Cortex of kidney (tissue), 1 donor: ENCODE measurements at places on chromosomes 2 and 18.

DNA sequence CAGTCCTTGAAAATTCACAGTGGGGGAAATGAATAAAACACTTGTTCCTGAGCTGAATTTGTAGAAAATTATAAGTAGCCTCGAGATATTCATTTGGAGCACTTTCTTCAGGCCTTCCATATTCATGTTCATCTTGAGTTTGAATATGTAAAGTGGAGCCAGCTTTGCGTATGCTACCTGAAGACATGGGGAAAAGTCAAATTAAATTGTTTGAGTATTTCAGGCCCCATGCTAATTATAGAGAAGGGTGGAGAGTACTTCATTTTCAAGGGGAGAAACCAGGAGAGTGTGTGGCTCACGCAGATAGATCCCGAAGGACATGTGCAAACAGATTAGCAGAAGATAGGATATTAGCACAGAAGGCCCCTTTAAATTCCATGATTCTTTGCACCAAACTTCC lies 7.7 kb downstream of the RPRM start:
- no peak for DNase-seq

DNA sequence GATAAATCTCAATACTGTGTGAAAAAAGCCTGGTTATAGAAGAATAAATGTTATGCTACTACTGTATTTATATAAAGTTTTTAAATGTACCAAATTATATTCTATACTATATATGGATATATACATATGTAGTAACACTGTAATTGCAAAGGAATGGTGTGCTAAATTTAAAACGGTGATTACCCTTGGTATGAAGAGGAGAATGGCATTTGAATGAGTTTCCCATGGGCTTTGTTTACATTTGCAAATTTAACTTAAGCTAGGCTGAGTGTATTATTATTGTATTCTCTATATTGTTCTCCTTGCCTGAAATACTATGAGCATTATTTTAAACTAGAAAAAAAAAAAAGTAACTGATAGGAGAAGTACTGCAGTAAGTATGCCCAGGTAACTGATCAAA lies 4.7 kb upstream of the SP3 start:
- no peak for DNase-seq

- no peak for DNase-seq
Measured at GRCh38 chr2:224440988-224441387, 39.1 kb upstream of the FAM124B start.

DNA sequence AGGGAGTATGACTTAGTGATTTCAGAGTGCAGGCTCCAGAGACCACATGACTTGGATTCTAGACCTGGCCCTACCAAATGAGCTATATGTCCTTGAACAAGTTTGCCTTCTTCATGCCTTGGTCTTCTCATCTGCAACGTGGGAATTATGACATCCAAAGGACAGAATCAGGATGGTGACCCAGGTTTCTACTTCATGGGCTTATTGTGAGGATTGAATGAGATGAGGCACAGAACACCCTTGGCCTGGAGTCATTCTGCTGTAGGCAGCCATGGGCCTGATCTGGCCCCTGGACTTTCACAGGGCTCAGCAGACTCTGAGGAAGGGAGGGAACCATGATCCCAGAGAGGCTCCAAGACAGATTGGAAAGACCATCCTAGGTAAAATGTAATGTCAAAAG lies 85.6 kb upstream of the HAAO start:
- no peak for DNase-seq

DNA sequence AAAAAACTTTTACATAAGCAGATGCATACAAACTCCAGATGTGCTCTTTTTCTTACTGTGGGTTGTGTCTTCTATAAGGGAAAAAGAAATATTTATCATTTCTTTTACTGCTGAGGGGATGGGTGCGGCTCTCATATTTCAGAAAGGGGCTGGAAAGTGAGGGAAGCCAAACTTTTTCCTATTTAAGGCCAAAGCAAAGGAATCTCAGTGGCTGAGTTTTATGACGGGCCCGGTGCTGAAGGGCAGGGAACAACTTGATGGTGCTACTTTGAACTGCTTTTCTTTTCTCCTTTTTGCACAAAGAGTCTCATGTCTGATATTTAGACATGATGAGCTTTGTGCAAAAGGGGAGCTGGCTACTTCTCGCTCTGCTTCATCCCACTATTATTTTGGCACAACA lies at the start of gene COL3A1:
TSS of gene COL3A1 (plus strand) at position 210 of the 400 bp plus-strand sequence. CDS start at position 327, 117 bp downstream.
- no peak for DNase-seq

- no peak for DNase-seq
Measured at GRCh38 chr2:98293030-98293429, 53.2 kb upstream of the CNGA3 start.

GRCh38 chr18:77045677-77046076 lies 86.9 kb downstream of the MBP start:
- DNase-seq: no peak
